Dermis blood vessel endothelial cell (primary cell): ENCODE measurements at places on chromosomes 7 and 10. TPM values are rescaled to one million over a fixed set of nuclear protein-coding genes. Genes with fewer than 3 reads are reported as not detected.

The BTBD16 gene
- not detected in 2 replicates for total RNA-seq

- no peak for DNase-seq
Measured at GRCh38 chr10:82738592-82738991, 863.6 kb downstream of the NRG3 start.

The OAT gene
- 107 and 122 TPM in 2 replicates for total RNA-seq

DNA sequence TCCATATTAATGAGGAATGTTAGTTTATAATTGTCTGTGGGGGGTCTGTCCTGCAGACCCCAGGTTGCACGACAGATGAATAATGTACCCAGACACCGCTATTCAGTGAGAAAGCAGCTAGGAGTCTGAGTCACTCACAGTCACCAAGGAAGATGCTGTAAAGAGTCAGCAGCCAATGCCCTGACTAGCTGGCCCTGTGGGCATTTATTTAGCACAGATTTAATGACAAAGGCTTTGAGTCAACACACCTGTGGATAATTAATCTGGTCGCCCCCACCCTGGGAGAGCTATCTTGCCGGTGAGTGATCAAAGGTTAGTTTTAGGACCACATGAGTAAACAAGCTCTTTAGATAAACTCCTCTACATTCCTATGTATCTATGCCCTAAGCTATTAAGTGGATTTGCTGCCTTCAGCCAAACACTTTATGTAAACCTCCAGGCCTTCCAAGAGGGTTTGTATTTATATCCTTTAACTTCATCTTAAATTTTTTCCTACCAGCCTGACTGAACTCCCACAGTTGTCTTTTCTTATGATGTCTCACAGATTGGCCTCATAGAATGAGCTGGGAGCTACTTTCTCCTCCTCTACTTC, 180.0 kb upstream of the ADCY1 start:
- DNase-seq = no peak

DNA sequence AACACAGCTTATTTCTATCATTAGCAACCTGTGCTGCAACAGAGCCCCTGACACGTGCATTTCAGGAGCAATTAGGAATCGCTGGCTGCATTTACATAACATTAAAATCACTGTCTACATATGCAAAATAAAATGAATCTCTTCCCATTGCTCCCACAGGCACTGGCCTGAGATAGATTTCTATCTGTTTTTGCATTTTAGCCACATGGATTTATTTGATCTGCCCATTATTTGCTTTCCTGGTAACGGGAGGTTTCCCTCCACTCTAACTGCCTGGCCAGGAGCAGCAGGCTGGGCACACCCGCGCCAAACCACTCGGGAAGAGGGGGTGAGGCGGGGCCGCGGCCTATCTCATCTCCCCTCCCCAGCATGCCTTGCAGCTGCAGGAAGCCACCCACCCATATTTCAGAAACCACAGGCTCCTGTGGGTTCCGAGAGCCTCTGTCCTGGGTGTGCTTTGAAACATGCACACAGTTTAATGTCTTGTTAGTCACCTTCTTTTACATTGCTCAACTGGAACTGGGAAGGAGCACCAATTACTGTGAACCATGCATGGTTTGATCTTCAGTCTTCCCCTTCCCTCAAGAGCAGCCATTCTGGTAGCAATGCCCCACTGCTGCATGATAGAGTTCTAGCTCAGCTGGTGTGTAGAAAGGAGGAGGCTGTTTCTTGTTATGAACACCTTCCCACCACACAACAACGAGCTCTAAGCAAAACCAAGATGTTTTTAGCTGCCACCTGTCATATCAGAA, 37.7 kb upstream of the IKZF1 start:
- DNase-seq = no peak

DNA sequence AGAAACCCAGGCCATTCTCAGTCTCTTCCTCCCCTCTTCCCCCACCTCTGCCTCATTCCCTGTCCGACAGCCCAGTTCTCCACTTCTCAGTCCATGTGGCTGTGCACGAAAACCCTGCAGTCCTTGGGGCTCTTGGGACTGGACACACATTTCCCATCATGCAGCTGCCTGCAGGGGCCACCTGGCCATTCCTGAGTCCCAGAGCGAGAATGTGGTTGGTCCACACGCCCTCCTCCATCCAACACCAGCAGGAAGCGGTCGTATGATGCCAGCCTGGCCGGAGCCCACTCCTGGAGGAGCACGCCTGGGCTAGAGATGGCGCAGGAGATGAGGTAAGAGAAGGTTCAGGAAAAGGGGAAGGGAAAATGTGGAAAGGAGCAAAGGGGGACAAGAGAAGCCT, 222.5 kb downstream of the USP6NL start:
- DNase-seq = no peak

- DNase-seq = no peak
Measured at GRCh38 chr10:48982584-48982983, 42.9 kb upstream of the LRRC18 start.
